ENCODE measurements at places on chromosomes 2 and 18.

DNA sequence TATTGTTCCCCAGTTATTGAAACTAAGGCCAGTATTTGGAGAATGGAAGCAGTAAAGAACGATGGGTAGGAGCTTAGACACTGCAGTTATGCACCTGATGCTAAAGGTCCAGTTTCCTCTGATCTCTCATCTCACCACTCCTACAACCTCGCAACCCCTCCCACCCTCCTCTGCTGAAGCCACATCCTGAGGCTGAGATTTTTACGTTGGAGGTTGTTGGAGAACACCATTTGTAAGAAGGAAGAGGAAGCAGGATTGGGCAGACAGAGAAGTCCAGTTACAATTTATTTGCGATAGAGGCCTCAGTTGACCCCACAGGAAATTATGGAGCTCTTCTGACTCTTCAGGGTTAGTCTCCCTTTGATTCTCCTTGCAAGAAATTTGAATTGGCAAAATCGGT lies 54.3 kb upstream of the NDUFV2 start:
- DNase-seq: no peak

GRCh38 chr2:86050301-86050700 lies 55.4 kb downstream of the POLR1A start:
- DNase-seq: no peak

GRCh38 chr2:205682239-205682970 lies at the start of gene NRP2:
Gene NRP2, plus strand, starts transcription at chr2:205682501. Its CDS starts 790 bp downstream, at chr2:205683291.
- DNase-seq: no peak

GRCh38 chr2:120539937-120540718 lies 194.2 kb downstream of the INHBB start:
- no peak for DNase-seq

DNA sequence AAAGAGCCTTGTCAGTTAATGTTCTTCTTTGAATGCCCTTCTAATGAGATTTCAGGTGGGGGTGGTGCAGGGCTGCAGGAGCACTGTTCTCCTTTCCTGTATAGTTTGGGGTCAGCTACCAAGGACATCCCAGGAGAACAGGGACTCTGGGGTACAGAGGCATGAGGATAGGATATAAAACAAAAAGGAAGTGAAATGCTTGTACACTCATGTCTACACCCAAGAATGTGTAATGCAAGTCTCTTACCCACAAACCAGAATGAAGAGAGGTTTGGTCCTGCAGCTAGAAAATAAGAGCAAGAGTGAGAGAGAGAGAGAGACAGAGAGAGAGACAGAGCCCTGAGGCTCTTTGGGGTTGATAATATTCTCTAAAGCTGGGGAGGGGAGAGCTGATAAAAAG lies 151.8 kb upstream of the KCTD1 start:
- DNase-seq: peak; percentile 27

- no peak for DNase-seq
Observed at GRCh38 chr2:5173876-5174535, 518.2 kb upstream of the SOX11 start.

GRCh38 chr2:167380555-167380954 lies 492.3 kb downstream of the XIRP2 start:
- no peak for DNase-seq

GRCh38 chr2:58974426-58974825 lies 733.3 kb upstream of the FANCL start:
- no peak for DNase-seq

Measured in AML-193 (cell line).